ENCODE measurements at places on chromosomes 3 and 15.

DNA sequence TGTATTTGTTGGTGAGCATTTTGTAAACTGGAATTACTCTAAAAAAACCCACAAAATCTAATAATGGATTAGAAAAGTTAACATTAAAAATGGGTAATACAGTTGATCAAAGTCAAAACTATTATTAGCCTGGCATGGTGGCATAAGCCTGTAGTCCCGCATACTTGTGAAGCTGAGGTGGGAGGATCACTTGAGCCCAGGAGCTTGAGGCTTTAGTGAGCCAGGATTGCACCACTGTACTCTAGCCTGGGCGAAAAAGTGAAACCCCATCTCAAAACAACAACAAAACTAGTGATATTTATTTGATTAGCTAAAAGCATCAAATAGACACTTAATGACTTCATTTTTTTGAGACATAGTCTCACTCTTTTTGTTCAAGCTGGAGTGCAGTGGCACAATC is 3.6 kb downstream of the SNX1 start:
- no peak for DNase-seq

GRCh38 chr3:156782921-156783320 is 43.2 kb upstream of the LEKR1 start:
- DNase-seq: no peak

DNA sequence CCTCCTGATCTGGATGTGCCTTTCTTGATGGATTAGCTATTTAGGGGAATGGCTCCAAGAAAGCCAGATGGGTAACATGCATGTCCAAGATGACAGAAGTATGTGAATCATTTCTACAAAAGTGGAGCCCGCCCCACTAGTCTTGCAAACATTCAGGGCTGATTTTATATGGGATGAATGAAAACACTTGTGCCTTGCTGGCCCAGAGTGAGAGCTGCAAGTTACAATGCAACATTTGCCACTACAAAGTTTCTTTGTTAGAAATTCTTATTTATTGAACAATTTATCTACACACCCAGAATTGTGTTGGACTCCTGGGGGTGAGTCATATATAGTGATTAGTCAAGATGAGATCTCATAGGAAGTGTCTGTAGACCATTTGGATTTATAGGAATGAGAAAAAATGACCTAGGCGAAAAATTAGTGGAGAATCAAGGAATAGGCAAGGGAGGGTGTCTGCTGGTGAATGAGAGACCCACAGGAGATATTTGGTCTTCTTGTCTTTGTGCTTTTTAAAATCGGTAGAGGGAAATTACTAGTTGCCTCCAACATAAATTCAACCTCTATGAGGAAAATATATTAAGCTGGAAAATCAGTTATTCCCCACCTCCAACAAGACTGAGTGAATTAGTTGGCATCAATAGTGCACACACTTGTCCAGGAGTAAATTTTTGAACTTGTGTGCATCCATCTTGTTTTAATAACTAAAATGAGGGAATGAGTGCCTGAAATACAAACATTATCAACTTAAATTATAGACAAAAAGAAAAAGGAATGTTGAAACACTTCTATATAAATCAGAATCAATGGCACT is 53.5 kb upstream of the DCBLD2 start:
- DNase-seq: no peak

DNA sequence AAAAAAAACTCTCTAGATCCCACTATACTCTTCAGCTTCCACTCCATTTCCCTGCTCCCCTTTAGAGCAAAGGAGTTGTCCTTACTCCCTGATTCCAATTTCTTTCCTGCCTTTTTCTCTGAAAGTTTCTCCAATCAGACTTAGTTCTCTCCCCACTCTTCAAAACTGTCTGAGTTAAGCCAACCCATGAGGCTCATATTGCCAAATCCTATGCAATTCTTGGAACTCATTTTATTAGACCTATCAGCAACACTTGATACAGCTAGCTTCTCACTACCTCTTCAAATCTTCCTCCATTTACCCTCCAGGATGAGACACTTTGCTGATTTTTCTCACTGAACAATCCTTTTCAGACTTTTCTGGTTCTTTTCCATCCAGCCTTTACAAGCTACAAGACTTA is 233.1 kb downstream of the THRB start:
- no peak for DNase-seq

DNA sequence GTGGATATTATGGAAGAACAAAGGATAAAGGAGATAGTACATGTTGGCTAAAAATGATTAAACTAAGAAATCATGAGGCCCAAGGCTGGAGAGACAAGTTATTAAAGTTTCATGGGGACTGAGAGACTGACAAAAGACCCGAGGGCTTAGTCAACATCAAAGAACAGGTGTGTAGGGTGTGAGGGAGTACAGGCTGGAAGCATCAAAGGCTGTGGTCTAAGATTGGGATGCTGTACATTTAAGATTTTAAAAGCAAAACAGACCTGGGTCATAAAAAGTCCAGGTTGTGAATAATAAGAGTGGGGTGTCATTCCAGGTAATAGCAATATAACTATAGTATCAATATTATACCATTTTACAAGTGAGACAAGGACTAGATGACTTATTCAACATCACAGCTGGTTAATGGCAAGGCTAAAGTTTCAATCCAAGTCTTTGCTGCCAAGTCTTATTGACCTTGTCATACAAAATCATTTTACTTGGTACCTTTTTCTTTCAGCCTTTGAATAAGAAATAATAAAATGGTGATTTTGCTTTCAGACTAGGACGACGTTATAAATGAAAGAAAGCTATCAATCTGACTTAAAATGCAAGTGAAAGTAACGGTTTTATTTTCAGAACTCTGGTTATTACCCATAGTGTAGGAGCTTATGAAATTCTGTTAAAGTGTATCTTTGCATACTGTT is 211.6 kb downstream of the TNIK start:
- no peak for DNase-seq

DNA sequence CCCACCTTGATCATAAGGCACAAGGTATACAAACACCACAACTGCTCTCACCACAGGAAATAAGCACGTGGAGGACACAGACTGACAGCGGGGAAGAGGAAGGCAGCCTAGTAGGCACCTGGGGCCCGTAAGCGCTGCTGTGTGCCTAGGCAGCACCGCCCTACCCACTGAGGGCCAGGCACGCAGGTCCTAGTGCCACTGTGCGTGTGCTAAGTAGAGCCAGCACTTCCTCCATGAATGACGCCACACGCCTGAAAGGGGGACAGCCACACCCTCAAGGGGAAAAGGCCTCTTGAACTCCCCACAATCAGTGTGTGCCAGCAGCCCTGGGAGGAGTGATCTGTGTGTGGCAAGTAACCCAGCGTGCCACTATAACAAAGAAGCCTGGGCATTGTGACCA is 73.0 kb downstream of the ATP1B3 start:
- no peak for DNase-seq

DNA sequence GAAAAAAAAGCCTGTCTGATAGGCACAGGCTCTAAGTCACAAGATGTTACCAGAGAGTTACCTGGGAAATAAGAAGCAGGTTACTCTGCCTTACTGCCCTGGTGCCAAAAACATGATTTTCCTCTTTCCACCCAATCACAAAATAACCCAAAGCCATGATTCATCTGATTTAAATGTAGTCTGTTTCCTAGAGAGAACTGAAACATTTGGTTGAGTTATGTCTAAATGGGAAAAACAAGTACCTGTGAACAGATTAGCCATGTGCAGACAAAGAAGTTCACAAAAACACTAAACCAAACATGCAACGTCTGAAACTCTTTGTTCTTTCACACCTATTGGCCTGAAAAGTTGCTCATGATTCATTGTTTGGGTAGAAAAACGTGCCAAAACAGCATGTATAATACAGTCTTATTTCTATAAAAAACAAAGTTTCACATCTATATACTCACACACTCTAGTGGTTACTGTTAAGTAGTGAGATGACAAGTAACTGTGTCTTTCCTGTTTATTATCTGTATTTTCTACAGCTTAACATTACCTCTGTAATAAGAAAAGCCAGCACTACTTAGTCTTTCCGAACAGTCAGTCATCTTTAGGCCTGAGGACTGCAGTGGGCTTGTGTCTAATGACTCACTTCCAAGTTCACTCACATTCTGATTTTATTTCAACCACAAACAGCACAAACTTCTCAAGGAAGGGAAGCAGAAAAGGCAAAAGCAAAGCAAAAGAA is 30.2 kb downstream of the FAM174B start:
- no peak for DNase-seq

Measured in stimulated activated effector memory CD8-positive, alpha-beta T cell treated with anti-CD3 and anti-CD28 coated beads, Interleukin-12 subunit alpha, Interleukin-12 subunit beta, amount 100 ng/mL, for 72 hours (primary cell).